ENCODE measurements at places on chromosomes 6 and 20. TPM values are rescaled to one million over a fixed set of nuclear protein-coding genes. Genes with fewer than 3 reads are reported as not detected.
A peak's percentile ranks its signal among the peaks of the same experiment; 100 is the strongest.

DNA sequence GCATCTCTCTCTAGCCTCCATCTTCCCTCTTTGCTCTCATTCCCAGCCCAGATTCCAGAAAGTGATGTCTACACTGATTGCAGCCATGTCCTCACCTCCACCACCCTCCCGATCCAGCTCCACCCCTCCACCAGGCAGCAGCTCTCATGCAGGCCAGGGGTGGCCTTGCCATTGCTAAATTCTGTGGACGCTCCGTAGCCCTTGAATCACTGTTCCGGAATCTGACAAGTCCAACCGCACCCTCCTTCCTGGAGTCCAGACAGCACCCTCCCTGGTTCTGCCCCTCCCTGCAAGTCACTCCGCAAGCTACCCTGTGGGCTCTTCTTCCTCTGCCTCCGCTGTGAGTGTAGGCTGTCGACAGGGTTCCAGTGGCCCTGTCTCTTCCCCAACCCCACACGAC lies 26.2 kb downstream of the TNXB start:
- H3K36me3 ChIP-seq: peaks cover 44% of the 10 kb centered on the region
- peaks cover 33% of the 10 kb centered on the region for H3K4me1 ChIP-seq
- no peak overlapping the region for H3K4me3 ChIP-seq
- no peak for DNase-seq
- peak overlapping the region; percentile 13 for H3K27ac ChIP-seq

DNA sequence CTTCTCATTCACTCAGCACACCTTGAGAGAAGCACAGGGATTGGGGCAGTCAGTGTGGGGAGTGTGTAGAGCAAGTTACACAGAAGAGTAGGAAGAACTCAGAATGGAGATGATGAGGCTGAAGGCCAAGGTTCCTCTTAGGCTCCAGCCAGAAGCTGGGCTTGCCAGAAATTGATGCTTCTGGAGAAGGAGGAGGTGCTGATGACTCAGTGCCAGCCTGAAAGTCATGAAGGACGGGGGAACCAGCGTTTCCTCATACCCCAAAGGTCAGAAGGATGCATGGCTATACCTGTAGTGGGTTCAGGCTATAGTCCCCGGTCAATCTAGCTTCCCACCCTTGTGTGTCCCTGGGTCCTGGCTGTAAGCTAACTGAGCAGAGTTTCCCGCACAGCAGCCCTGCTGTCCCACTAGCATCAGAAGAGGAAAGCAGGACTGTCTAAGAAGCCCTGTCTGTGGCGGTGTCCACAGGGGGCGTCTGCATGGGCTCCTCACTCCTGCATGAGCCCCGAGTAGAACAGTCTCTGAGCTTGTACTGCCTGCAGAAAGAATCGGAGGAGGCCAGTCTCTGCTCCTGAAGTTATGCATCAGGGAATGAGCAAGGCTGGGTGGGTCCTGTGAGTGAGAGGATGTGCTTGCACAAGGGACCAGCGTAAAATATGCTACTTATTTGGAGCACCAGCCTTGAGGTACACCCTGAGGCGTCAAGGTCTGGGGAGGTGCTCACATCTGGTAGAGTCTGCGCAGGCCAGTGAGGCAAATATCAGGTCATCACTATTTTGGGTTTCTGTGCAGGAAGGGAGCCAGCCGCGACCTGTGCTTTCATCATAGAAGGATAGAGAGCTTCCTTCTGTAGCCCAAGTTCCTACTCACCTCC lies 148.5 kb downstream of the MRPL14 start:
- no peak overlapping the region for H3K27ac ChIP-seq
- H3K36me3 ChIP-seq: no peaks in the 10 kb centered on the region
- no peaks in the 10 kb centered on the region for H3K27me3 ChIP-seq

GRCh38 chr6:81808851-81809570 lies 56.5 kb upstream of the TENT5A start:
- H3K27me3 ChIP-seq: no peaks in the 10 kb centered on the region
- H3K4me1 ChIP-seq: no peaks in the 10 kb centered on the region
- no peaks in the 10 kb centered on the region for H3K36me3 ChIP-seq
- DNase-seq: no peak

- no peaks in the 10 kb centered on the region for H3K4me1 ChIP-seq
- H3K36me3 ChIP-seq: no peaks in the 10 kb centered on the region
Measured at GRCh38 chr6:156425359-156426020, 351.7 kb upstream of the ARID1B start.

DNA sequence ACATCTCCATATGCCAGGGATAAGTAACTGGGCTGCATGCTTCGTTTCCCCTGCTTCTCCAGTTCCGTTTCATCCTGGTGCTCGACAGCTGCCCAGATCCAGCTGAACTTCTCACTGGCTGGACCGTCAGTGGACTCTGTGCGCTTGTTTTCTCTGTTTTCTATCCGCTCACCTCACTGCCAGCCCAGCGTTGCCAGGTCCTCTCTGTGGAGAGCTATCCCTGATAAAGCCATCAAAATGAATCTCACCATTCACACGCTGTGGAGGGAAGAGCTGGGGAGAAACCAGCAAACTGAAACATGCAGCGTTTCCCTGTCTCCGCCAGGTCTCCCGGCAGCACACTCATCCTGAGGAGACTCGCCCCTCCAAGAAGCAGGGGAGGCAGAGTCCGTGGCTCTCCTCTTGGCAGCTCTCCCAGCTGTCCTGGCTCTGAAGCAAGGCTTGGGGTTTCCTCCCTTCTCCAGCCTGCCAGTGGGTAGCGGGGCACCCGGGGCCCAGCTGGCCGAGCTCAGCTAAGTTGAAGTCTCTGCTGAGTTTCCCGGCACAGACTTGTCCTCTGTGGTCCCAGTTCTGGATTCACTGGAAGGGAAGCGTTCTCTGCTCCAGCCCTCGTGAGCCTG lies 160.9 kb downstream of the DTNBP1 start:
- H3K27ac ChIP-seq: no peak overlapping the region
- H3K4me3 ChIP-seq: no peak overlapping the region
- no peak for DNase-seq
- H3K4me1 ChIP-seq: peaks cover 12% of the 10 kb centered on the region
- peaks cover 57% of the 10 kb centered on the region for H3K36me3 ChIP-seq

Gene ADISSP
- total RNA-seq: 33.2 TPM

Gene EPPIN
- total RNA-seq: 0.38 TPM

Gene MPC1
- total RNA-seq: 46.8 TPM
